ENCODE measurements at places on chromosomes 2 and 18.

GRCh38 chr2:40416486-40416885, 35.4 kb downstream of the SLC8A1 start:
- no peak for DNase-seq

DNA sequence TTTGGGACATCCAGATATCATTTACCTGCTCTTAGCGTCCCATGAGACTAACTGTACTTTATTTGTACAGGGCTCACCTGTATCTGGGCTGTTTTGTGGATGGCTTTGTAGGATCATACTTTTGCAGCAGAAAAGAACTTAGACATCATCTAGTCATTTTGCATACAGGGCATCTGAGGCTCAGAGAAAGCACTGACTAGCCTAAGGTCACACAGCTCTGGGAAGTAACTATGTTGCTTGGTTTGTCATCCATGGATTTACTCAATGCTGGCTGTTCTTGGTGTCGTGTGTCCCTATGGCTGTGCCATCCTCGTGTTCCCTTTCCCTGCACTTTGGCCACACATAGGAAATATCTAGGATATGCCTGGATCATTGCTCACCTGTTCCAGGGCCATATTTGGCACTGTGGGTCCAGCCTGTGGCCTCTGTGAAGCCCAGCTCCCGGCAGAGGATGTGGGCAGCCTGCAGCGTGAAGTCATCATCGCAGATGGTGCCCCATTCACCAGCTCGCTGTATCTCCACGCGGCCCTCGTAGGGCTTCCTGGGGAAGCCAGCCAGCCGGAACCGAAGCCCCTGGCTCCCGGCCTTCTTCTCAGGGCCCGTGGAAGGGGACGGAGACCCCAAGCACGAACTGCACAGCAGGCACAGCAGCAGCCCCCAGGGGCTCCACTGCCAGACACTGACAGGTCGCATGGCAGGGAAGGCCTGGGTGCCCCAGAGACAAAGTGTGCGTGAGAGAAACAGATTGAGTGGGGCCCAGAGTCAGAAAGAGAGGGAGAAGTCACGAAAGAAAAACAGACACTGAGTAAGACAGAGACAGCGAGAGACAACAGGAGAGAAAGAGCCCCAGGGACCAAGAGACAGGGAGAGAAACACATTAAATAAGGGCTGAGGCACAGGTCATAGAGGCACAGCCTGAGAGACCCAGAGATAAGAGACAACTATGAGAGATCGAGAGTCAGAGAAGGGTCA, 1.5 kb downstream of the LOXL3 start:
- DNase-seq, result no peak

DNA sequence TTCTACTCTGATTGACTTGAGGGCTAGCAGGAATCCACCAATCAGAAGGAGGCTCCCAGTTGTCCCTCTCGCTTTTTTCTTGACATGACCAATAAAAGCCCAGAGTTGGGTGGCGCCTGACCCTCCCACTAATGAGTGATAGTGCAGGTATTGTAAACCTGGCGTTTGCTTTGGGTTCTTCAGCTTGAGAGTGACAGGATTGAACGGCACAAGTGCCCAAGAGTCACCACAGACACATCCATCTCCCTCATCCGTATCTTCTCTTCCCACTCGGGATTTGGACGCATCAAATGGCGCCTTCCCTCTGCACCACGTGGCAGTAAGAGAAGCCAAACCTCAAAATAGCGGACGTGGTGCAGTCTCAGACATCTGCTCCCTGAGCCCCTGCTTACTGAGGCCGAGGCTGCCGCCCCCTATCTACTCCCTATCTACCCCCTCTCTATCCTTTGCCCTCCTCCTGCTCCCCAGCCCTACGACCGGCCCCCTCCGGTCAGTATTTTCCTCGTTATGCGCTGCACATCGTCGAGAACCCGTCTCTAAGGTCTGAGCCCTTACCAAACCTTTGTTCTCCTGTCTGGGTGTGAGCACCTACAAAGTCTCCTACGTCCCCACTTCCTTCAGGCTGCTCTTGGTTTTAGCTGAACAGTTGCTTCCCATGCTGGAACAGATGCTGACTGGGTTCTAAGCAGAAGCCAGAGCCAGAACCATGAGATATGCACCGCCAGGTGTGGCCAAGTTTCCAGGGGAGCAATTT, 881 bp upstream of the FAM161A start:
- DNase-seq, result peak; percentile 97

- no peak for DNase-seq
These were observed 159.2 kb downstream of the CPS1 start for GRCh38 chr2:210715560-210716082.

GRCh38 chr2:1236606-1237005, 176.7 kb upstream of the TPO start:
- no peak for DNase-seq

- no peak for DNase-seq
These were observed 164.2 kb downstream of the THSD7B start for GRCh38 chr2:136929531-136929930.

GRCh38 chr2:30362468-30363081, 84.5 kb upstream of the LCLAT1 start:
- no peak for DNase-seq

- DNase-seq, result peak; percentile 90
These were observed at the start of gene IMMT for GRCh38 chr2:86195055-86195807. IMMT (minus strand) TSS chr2:86195462; CDS start chr2:86195382, 80 bp downstream.

DNA sequence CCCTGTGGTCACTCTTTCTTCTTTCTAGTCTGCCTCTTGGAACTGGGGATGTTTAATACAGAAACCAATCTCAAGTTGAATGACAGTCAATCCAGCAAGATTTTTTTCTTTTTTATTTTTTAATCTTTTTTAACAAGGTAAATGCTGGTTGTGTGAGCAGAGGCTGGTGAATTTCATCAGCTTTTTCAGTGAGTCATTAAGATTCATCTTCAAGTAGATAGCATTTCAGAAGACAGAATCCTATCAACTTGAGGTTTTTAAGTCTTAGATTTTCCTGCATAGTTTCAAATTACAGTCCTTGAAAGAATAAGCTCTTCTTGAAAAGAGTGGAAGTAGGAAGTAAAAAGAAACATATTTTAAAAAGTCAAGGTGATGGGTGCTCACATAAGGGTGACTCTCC, 12.4 kb downstream of the SLC8A1 start:
- DNase-seq, result no peak

- no peak for DNase-seq
These were observed 178.6 kb downstream of the SEPTIN10 start for GRCh38 chr2:109435066-109435690.

DNA sequence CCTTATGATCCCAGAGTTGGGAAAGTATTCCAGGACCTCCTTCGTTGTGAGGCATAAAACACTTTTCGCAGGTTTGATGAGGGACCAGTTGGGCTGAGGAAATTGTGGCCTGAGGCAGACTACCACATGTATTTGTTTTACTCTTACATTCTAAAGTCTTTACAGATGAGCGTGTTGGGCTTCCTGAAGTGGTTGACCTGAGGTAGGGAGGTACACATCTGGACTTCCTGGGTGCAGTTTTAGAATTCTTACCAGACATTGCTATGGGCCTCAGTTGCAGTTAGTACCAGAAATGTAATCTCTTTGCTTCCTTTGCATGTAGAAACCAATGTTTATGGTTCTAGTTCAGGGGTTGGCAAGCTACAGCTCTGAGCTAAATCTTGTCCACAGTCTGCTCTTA, 48.7 kb downstream of the COA5 start:
- no peak for DNase-seq

DNA sequence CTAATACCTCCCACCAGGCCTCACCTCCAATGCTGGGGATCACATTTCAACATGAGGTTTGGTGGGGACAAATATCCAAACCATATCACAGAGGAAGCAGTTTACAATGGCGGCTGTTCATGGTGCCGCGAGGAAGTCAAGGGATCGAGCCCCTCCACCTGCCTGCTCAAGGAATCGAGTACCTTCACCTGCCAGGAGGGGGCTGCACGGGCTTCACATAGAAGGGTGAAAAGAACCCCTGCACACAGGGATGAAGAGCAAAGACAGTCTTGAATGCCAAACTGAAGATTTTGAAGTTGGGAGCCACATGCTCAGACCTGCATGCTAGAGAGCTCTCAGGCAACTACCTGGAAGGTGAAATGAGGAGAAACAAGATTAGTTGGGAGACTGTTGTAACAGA, 110.3 kb downstream of the KCNF1 start:
- no peak for DNase-seq

DNA sequence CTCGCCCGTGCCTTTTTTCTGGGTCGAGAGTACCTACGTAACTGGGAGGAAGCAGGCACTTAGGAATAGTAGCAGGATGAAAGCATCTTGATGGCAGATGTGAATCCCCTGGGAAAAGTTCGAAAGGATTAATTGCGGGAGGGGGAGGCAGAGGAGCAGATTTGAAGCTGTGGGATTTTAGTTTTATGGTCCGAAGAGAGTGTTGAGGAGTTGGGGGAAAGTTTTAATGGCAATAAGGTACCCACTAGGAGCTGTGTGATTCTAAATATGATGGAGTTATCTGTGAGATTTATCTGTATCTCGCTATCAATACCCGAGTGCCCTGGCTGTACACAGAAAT, 1.1 kb downstream of the AGFG1 start:
- no peak for DNase-seq

GRCh38 chr2:64934530-64934929, 54.7 kb upstream of the SLC1A4 start:
- no peak for DNase-seq

DNA sequence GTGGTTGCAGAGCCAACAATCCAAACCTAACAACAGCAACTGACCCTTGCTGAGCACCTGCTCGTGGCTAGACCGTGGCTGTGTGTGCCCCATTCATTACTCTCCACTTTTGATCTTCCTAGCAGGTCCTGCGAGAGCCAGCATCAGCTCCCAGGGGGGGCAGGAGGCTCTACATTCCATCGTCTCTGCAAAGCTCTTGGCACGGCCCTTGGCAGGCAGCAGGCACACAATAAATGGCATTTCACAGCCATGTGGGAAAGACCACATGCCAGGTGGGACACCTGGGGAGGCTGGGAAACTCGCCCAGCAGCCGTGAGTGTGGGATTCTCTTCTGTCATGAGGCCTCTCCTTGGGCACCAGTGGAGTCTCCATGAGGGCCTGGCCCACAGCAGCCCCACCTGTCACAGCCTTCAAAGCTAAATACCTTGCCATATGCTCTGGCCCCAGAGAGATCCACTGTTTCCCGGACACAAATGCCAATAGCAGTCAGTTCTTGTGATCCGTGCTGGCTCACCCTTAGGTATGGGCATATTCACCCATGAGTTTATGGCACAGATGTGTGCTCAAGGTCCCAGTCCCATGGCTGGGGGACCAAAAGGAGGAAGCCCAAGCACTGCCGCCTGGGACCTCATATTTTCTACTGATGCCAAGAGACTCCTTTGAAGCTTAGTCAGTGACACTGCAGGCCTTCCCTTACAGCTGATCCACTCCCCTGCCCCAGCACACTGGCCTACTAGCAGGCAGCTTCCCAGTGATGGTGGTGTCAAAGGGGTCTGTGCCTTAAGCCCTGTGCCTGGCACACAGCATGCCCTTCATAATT, 6.8 kb upstream of the TEX51 start:
- DNase-seq, result no peak

- no peak for DNase-seq
These were observed 214.9 kb downstream of the DSEL start for GRCh38 chr18:67301592-67301991.

DNA sequence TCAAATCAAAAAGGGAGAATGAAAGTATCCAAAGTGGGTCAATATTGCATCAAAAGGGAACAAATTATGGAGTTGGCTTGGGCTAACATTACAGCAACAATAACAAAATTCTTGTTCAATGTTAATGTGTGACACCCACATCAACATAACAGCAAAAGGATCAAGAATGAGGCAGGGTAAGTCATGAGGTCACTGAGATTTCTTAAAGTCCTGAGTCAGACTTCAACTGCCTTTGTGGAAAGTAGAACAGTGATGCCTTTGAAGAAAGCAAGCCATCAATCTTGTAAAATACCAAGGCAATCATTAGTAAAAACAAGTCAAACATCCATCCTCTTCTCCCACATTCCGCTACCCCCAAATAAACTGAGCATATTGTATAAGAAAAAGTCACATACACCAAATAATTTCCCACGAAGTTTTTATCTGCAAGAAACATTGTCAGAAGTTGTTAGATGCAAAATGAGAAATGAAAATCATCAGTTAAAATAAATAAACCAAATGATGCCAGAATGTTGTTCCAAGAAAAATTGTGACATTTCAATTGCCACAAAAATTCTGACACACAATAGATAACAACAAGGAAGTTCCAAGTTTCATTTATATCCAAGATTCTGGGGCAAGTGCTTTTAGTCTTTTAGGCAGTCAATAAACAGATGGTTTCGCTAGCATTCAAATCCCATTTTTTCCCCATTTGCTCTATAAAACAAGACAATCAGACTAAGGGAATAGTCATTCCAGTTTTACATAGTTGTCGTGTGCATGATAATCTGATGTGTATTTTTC, 216.1 kb upstream of the SETBP1 start:
- DNase-seq, result no peak

DNA sequence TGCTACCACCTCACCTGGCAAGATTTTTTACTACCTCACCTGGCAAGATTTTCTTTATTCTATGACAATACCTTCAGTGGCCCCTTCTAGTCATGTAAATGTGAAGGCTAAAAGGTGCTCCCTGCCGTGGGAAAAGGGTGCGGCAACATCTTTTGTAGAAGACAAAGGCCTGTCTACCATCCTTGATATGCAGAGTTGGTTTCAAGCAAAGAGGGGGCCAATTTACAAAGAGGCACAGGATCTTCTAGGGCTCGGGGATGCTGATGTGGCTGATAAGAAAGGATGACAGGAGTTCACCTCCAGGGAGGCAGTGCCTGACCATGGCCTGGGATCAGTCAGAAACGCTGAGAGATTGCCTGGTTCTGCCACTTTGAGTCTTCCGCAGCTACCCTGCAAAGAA, 165.4 kb upstream of the SLC1A4 start:
- DNase-seq, result no peak

GRCh38 chr2:234702731-234703225, 205.9 kb upstream of the ARL4C start:
- DNase-seq, result no peak

DNA sequence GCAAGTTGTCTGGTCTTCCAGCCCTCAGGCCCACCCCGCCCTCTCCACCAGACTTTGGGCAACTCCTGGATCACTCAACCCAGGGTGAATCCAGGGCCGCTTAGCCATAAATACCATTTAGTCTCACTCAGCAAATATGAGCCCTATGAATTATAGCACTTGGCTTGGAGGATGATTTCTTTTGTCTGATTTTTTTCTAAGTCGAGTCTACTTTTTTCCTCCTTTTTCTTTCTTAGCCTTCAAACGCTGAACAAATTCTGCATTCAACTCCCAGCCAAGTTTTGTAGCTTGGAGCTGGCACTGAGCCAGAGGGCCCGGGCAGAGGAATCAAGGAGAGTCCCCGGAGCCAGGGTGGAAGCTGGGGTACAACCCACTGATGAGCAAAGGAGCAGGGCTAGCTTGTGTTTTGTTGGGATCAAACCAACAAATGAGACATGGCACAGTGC, 48.7 kb downstream of the SERTAD2 start:
- DNase-seq, result no peak
